Thyroid gland (tissue), 4 donors: ENCODE measurements at places on chromosomes 3 and 15. TPM values are rescaled to one million over a fixed set of nuclear protein-coding genes. Genes with fewer than 3 reads are reported as not detected.

The FANCD2OS gene
- total RNA-seq: not detected

The HCLS1 gene
- total RNA-seq: 16.8 TPM

The C3orf85 gene
- not detected for total RNA-seq

DNA sequence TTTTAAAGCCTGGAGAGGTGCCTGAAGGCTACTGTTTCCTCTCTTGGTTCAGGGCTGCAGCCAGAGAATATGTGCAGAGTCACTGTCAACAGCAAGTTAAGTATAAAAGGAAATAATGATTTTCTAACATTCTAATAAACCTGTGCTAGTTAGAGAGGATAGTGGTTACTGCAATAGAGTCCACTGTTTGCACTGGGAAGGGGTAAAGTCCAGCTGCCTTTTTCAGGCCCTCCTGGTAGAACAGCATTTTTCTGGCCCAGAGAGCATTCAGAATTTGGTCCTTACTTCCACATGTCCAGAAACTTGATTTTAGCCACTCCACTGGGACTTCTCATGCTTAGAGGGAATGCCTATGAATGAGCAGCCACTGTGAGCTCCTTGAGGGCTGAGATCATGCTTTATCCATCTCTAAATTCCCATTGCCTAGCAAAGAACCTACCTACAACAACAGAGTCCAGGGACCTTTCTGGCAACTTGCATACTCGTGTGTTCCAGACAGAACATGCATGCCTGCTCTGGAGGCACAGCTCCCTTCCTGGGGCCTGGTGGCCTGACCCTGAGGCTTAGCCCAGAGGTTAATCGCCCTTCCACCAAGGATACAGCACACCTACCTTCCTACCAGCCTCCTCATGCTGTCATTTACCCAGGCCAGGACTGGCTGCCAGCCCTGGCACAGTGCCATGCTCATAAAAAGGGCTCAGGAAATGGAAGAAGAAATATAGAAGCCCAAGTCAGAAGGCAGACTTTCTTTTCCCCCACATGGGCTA is 50.3 kb upstream of the ATP13A3 start:
- H3K4me1 ChIP-seq: peaks cover 29% of the 10 kb centered on the region
- H3K36me3 ChIP-seq: no peaks in the 10 kb centered on the region
- peak; percentile 73 for DNase-seq
- H3K27ac ChIP-seq: peak overlapping the region; percentile 92
- no peaks in the 10 kb centered on the region for H3K27me3 ChIP-seq
- H3K4me3 ChIP-seq: no peak overlapping the region

- H3K27me3 ChIP-seq: no peaks in the 10 kb centered on the region
- H3K4me3 ChIP-seq: no peak overlapping the region
- no peak for DNase-seq
- H3K27ac ChIP-seq: no peak overlapping the region
Measured at GRCh38 chr3:43641306-43642114, 19.7 kb upstream of the ANO10 start.

- no peak overlapping the region for H3K27ac ChIP-seq
- peaks cover 22% of the 10 kb centered on the region for H3K4me1 ChIP-seq
- peaks cover 9% of the 10 kb centered on the region for H3K36me3 ChIP-seq
- H3K4me3 ChIP-seq: no peak overlapping the region
- H3K27me3 ChIP-seq: no peaks in the 10 kb centered on the region
Measured at GRCh38 chr15:80970658-80971057, 19.0 kb downstream of the MESD start.

- H3K36me3 ChIP-seq: no peaks in the 10 kb centered on the region
- H3K27me3 ChIP-seq: no peaks in the 10 kb centered on the region
- DNase-seq: no peak
- H3K4me3 ChIP-seq: no peak overlapping the region
- H3K27ac ChIP-seq: no peak overlapping the region
- H3K4me1 ChIP-seq: peaks cover 7% of the 10 kb centered on the region
Measured at GRCh38 chr15:52031556-52031955, 12.5 kb downstream of the MAPK6 start.

DNA sequence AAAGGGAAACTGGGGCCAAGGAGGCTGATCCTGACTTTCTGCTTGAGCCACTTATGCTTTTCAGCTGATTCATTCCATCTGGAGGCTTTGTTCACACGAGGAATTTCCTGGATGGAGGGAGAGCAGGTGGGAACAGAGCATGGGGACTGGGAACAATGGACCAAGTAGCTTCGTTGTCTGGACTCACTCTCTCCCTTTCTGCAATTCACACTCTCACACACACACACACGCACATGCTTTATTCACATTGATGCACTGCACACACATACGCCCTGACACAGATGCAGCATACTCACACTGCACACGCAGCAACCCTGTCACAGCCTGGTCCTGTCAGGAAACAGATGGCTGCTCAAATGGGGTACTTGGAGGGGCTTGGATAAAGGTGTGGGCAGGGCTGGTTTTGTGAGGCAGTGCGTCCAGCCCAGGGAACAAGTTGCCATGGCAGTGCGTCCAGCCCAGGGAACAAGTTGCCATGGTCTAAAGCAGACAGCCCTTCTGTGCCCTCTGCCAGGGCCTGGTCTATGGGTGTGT is 19.8 kb upstream of the CHCHD6 start:
- no peaks in the 10 kb centered on the region for H3K36me3 ChIP-seq
- no peak overlapping the region for H3K4me3 ChIP-seq
- H3K4me1 ChIP-seq: peaks cover 4% of the 10 kb centered on the region
- DNase-seq: no peak
- no peaks in the 10 kb centered on the region for H3K27me3 ChIP-seq
- no peak overlapping the region for H3K27ac ChIP-seq

DNA sequence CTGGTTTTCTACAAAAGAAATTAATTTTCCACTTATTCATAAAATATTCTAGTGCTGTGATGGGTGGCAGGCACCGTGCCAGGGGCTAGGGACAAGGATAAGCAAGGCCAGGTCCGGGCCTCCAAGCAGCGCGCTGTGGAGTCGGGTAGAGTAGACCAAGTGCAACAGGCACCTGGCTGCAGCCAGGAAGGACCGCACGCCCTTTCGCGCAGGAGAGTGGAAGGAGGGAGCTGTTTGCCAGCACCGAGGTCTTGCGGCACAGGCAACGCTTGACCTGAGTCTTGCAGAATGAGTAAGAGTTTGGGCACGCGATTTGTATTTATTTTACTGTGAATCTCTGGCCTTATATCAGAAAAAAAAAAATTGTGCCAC is at the start of gene CASR:
TSS of gene CASR (plus strand) at position 148 of the 372 bp plus-strand sequence. CDS start 70,522 bp downstream, outside the sequence.
- peak; percentile 17 for DNase-seq
- peaks cover 13% of the 10 kb centered on the region for H3K4me1 ChIP-seq
- H3K27ac ChIP-seq: no peak within 1 kb of the TSS
- no peaks in the 10 kb centered on the region for H3K27me3 ChIP-seq
- H3K4me3 ChIP-seq: peak within 1 kb of the TSS; percentile 4
- no peaks in the 10 kb centered on the region for H3K36me3 ChIP-seq

- no peaks in the 10 kb centered on the region for H3K27me3 ChIP-seq
- no peak overlapping the region for H3K4me3 ChIP-seq
- no peaks in the 10 kb centered on the region for H3K36me3 ChIP-seq
- no peak overlapping the region for H3K27ac ChIP-seq
- no peak for DNase-seq
Measured at GRCh38 chr3:139916271-139916670, 18.7 kb upstream of the CLSTN2 start.

DNA sequence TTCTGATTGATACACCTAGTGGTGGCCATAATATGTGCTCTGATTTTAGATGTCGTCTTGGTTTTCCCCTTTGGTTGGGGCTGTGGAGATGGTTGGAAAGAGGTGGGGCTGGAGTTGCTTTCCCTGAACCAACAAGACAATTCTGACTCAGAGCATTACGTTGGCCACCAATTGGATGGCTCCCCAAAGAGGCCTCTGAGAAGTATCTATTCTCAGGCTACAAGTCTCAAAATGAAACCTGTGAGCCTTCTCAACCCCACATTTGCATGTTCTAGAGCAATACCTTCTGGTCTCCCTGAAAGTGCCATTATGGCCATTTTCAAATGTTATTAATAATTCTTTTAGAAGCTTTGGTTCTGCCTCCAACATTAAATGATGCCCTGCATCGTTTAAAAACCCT is 188.4 kb upstream of the WNT5A start:
- H3K36me3 ChIP-seq: no peaks in the 10 kb centered on the region
- no peak for DNase-seq
- H3K27me3 ChIP-seq: no peaks in the 10 kb centered on the region
- no peak overlapping the region for H3K27ac ChIP-seq
- no peaks in the 10 kb centered on the region for H3K4me1 ChIP-seq
- H3K4me3 ChIP-seq: no peak overlapping the region

- H3K4me1 ChIP-seq: no peaks in the 10 kb centered on the region
- no peak overlapping the region for H3K27ac ChIP-seq
- DNase-seq: no peak
- H3K36me3 ChIP-seq: peaks cover 13% of the 10 kb centered on the region
- H3K27me3 ChIP-seq: no peaks in the 10 kb centered on the region
Measured at GRCh38 chr3:183730361-183730760, 32.8 kb downstream of the YEATS2 start.

GRCh38 chr15:51991141-51991540 is 19.6 kb upstream of the LEO1 start:
- DNase-seq: no peak
- no peaks in the 10 kb centered on the region for H3K36me3 ChIP-seq
- H3K27ac ChIP-seq: no peak overlapping the region
- H3K4me3 ChIP-seq: no peak overlapping the region
- H3K4me1 ChIP-seq: peaks cover 13% of the 10 kb centered on the region

- H3K36me3 ChIP-seq: no peaks in the 10 kb centered on the region
- no peaks in the 10 kb centered on the region for H3K4me1 ChIP-seq
- H3K4me3 ChIP-seq: no peak overlapping the region
- no peak overlapping the region for H3K27ac ChIP-seq
- no peak for DNase-seq
Measured at GRCh38 chr15:59537403-59537802, 74.2 kb upstream of the GCNT3 start.

GRCh38 chr15:43776101-43776717 is 557 bp downstream of the ELL3 start:
- no peak overlapping the region for H3K4me3 ChIP-seq
- H3K27me3 ChIP-seq: no peaks in the 10 kb centered on the region
- peak overlapping the region; percentile 95 for H3K27ac ChIP-seq
- H3K36me3 ChIP-seq: peaks cover 28% of the 10 kb centered on the region
